ENCODE measurements at places on chromosomes 16 and 17.

DNA sequence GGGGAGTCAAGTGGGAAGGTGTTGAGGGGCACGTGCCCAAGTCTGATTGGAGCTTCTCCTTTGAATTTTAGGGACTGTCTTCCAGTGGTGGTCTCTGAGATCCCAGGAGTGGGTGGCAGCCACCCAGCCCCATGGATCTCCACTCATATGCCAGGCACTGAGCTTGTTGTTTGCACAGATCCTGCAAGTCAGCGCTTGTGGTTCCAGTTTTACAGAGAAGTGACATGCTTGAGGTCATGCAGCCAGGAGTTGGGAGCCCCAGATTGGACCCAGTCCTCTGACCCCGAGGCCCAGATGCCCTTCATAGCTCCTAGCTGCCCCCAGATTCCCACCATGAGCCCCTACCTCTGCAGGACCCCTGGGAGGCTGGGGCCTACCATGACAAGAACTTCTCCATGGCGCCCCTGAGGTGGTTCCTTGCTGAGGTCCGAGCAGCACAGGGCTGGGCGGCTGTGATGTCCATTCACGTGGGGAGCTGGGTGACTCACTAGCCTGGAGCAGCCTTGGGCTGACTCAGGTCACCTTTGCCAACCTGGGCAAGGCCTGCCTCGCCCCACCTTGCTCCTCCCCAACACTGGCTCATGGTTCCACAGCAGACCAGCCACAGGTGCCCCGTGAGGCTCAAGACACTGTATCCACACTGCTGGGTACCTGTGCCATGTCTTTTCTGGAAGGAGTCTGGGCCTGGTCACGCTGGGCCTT is 47.4 kb downstream of the RAI1 start:
- no peak for DNase-seq

DNA sequence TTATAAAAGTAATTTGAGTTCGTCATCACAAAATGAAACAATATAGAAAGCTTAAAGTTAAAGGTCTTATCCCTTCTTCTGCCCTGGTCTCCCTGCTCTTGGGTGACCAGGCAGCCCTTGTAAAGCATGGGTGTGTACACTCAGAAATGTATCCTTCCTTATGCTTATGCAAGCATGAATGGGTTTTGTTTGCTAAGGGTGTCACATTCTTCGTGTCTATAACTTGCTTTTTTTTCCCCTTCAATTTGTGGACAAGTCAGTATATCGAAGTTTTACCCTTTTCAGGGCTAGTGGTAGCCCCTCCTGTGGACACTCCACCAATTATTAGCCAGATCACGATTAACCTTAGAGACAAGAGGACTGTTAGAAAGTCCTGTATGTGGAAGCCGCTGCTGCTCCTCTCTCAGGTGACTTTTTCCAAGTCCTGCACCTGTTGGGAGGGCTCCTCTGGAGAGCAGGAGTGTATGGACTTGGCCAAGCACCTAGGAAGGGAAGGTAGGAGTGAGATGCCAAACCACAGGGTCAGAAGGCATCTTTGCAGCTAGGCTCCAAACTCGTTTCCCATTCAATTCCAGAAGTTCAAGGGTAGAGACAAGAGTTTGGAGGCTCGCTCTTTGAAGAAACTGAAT is 50.9 kb downstream of the LDHD start:
- no peak for DNase-seq

DNA sequence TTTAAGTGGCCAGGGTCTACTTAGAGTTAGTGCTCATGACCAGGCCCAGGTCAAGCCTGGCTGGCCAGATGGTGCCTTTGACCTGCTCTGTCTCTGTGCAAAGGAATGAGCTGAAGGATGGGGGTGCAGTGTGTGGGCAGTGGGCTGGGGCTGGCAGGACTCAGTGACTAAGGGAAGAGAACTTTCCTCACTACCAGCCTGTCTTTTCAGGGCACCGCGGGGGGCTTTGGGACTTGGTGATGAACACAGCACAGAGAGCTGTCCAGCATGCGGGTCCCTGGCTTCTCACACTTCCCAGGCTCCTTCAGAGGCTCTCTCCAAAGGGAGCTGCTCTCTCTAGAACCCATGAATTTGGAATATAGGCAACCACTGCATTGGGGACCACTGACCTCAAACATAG is 43.0 kb upstream of the STH start:
- DNase-seq = no peak

- DNase-seq = peak; percentile 7
These were observed 53.5 kb upstream of the AKTIP start for GRCh38 chr16:53556521-53556920.

GRCh38 chr17:77546772-77547241 is 406.0 kb downstream of the SEC14L1 start:
- DNase-seq = peak; percentile 92

- DNase-seq = peak; percentile 94
These were observed 73.9 kb downstream of the SPAG9 start for GRCh38 chr17:51046514-51047384.

Measured in NCI-H1436 (cell line).